ENCODE measurements at places on chromosomes 4 and X. TPM values are rescaled to one million over a fixed set of nuclear protein-coding genes. Genes with fewer than 3 reads are reported as not detected.

OTC gene
- 0.05 TPM for total RNA-seq

RAB40A gene
- total RNA-seq = 0.09 TPM

PCSK1N gene
- total RNA-seq = 0.33 TPM

NEIL3 gene
- total RNA-seq = 44.9 TPM

CCDC110 gene
- total RNA-seq = 0.24 TPM

MAGEB2 gene
- not detected for total RNA-seq

RHOXF2B gene
- total RNA-seq = 0.05 TPM

MAPK10 gene
- 3.7 TPM for total RNA-seq

CXCL6 gene
- 0.85 TPM for total RNA-seq

CTAG1B gene
- total RNA-seq = not detected

MMGT1 gene
- total RNA-seq = 8.7 TPM

TGIF2LX gene
- total RNA-seq = not detected

NAP1L5 gene
- total RNA-seq = 3.8 TPM

PAGE2B gene
- total RNA-seq = 0.14 TPM

SMIM31 gene
- not detected for total RNA-seq

PHOX2B gene
- not detected for total RNA-seq

AMBN gene
- total RNA-seq = 0.19 TPM

CSAG3 gene
- 0.52 TPM for total RNA-seq

NHSL2 gene
- total RNA-seq = 0.80 TPM

SLC7A11 gene
- total RNA-seq = 0.47 TPM

SRPX2 gene
- 1.6 TPM for total RNA-seq

USP17L20 gene
- total RNA-seq = not detected

MUC7 gene
- total RNA-seq = not detected

VSIG1 gene
- 0.99 TPM for total RNA-seq

TLR1 gene
- total RNA-seq = 17.4 TPM

CENPVL1 gene
- 0.24 TPM for total RNA-seq

BMP3 gene
- 0.09 TPM for total RNA-seq

SPIN2A gene
- total RNA-seq = 0.66 TPM

CENPI gene
- 9.7 TPM for total RNA-seq

F8A3 gene
- total RNA-seq = 0.38 TPM

DGKK gene
- total RNA-seq = under 0.01 TPM

CFAP299 gene
- total RNA-seq = 1.0 TPM

ADGRG4 gene
- under 0.01 TPM for total RNA-seq

PPP1R3F gene
- 3.2 TPM for total RNA-seq

FAM53A gene
- 1.0 TPM for total RNA-seq

RLIM gene
- total RNA-seq = 25.3 TPM

JADE1 gene
- 16.2 TPM for total RNA-seq

CXorf66 gene
- total RNA-seq = not detected

UGT2B15 gene
- total RNA-seq = 0.05 TPM

PNMA6A gene
- total RNA-seq = 0.71 TPM

UNC5C gene
- total RNA-seq = 1.8 TPM

AMER1 gene
- total RNA-seq = 2.2 TPM

VCX3B gene
- total RNA-seq = not detected

TMPRSS11B gene
- total RNA-seq = 0.05 TPM

ZCCHC18 gene
- 0.94 TPM for total RNA-seq

LEF1 gene
- 655 TPM for total RNA-seq

FGD1 gene
- total RNA-seq = 0.57 TPM

CLIC2 gene
- total RNA-seq = 17.5 TPM

AFP gene
- 1.3 TPM for total RNA-seq

ASB9 gene
- total RNA-seq = 4.9 TPM
